ENCODE measurements at places on chromosomes 7 and 10. TPM values are rescaled to one million over a fixed set of nuclear protein-coding genes. Genes with fewer than 3 reads are reported as not detected.
A peak's percentile ranks its signal among the peaks of the same experiment; 100 is the strongest.

GRCh38 chr10:69583106-69583505, 9.9 kb upstream of the NEUROG3 start:
- DNase-seq, result no peak

DNA sequence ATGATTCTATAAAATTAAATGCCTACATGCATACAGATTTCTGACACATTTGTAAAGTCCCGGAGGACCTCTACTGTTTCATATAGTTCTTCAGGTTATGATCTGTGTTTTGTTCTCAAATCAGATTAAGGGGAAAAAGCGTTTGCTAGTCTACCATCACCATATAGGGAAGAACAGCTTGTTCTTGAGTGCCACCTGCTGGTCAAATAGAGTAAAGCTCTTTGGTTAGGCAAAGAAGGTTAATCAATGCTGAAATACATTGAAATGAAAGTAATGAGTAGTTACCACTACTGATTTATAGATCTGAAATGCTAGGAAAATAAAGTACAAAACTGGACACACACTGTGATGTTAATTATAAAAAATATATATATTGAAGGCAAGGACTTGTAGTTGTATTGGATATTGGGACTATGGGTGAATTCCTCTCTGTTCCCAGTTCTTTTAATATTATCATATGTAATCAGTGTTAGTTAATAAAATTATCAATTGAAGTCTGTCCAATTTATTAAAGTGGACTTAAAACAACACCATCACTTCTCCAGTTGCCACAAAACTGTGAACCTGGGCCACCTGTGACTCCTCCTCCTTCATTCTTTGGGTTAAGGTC, 72.6 kb upstream of the PDLIM1 start:
- peak; percentile 61 for DNase-seq

NRG3 gene
- 14.6 TPM for polyA plus RNA-seq

DNA sequence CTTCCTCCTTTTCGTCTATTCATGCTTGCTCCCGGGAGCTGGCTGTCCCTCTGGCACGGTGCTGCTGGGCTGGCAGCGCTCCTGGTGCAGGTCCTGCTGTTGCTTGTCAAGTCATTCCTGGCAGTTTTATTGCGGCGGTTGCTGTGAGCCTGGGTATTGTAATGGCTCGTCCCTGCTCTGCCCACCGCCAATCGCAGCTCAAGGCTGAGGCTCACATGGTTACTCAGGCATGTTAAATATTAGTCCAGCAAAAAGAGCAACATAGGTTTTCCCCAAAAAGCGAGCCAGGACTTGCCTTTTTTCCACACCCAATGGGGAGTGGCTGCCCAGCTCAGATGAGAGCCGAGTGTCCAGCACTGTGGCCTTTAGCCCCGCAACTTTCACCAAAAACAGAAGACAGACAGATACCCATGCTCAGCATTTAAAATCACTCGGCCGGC, 492.9 kb upstream of the FOXK1 start:
- DNase-seq, result peak; percentile 67

- no peak for DNase-seq
Observed at GRCh38 chr10:86520871-86521677, 518 bp downstream of the WAPL start.

Data from renal pelvis (tissue), 12 donors.